ENCODE measurements at places on chromosomes 5 and 9.
A peak's percentile ranks its signal among the peaks of the same experiment; 100 is the strongest.

DNA sequence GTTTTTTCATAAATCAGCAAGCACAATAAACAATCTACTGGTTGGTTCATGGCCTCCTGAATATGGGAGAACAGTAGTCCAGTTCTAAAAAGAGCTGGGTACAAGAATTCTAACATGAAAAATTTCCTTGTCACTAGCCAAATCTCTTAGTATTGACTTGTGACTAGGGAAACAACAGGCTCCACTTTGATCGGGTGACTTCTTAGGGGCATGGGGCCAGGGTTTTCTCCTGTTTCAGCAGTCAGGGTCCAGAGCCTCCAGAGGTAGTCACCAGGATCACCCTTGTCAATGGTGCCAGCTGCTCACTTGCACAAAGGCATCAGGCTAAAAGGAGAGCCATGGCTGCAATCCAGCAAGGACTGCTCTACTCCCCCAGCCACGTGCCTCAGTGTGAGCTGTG, 38.1 kb downstream of the LPAR1 start:
- no peak for DNase-seq

DNA sequence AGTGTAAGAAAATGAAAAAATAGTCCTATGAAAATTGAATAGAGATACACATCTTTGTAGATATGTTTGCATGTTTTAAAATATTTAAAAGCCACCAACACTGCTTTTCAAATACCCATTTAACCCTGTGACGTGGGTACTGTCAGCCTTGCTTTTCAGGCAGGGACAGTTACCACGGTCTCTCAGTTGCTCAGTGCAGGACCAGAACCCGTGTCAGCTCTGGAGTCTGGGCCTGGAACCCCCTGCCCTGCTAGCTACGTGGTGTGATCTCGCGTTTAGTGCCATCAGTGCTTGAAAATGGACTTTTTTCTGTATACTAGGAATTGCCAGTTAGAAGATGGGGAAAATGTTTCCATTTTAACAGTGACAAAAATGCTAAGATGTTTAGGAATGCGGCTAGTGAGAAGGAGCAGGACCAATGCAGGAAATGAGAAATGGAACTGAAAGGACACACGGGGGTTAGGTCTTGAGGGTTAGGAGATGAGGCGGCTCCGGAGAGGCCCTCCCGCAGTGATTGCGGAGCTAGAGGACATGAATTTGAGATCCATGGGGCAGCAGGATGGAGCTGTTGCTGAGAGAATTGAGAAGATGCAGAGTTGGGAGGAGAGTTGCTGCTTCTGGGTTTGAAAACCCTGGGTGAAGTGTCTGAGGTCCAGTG, 13.7 kb downstream of the RNU6ATAC start:
- no peak for DNase-seq

DNA sequence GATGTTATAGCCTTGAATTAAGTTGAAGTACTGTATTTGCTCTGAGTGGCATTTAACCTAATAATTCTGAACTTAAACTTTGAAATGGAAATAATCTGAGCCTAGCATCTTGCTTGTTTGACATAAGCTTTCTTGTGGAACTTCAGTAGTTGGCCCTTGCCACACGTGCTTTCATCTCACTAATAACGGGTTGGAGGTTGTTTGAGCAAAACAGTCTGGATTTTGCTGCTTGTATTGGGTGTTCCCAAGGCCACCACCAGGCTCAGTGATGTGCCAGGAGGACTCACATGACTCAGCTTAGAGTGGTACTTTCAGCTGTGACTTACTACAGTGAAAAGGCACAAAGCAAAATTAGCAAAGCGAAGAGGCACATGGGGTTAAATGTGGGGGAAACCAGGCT, 35.7 kb downstream of the SECISBP2 start:
- DNase-seq: no peak

DNA sequence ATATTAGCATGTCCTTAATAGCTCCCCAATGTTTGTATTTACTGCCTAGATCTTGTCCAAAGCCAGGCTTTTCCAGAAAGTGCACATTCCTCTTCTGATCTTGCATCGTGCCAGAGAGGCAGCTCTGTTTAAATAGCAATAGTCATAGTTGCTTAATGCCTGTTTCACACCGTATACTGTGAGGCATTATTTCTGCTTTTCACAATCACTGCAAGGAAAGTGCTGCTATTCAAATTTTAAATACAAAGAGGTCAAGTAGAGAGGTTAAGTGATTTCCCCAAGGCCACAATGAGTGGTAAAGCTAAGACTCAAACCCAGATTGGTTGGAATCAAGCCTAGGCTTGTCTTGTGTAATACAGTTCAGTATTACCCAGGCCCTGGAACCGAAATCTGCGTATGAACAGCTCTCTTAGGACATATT, 153.6 kb downstream of the SNX18 start:
- DNase-seq: no peak

- no peak for DNase-seq
Measured at GRCh38 chr5:59485629-59486439, 407.7 kb downstream of the PDE4D start.

DNA sequence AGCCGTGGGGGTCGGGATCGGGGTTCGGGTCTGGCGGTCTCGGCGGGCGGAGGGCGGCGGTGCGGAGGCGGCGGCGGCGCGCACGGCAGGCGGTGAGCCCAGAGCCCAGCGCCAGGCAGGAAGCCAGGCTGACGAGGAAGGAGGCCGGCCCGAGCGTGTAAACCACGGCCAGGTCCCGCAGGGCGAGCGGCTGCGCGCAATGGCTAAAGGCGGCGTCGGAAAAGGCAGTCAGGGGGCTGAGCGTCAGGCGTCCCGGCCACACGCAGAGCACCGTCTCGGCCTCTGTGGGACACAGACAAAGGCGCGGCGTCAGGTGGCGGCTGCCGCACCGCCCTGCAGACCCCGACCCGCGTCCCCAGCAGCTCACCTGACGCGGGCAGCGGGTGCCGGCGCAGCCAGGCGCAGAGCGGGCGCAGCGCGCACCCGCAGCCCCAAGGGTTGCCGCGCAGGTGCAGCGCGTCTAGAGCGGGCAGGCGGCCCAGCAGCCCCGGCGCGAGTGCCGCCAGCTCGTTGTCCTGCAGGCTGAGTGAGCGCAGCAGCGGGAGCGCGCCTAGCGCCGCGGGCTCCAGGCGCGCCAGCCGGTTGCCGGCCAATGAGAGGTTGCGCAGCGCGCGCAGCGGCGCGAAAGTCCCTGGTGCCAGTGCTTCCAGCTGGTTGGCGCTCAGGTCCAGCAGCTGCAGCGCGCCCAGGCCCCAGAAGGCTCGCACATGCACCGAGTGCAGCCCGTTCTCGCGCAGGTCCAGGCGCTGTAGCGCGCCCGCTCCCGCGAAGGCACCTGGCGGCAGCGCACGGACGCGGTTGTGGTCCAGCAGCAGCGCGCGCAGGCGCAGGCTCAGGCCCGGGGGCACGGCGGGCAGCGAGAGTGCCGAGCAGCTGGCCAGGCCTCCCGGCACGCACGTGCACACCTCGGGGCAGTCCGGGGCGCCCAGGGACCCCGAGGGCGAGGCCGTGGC, 671 bp downstream of the LRRC26 start:
- no peak for DNase-seq

- DNase-seq: peak; percentile 63
Measured at GRCh38 chr5:175718401-175719108, 60.7 kb downstream of the HRH2 start.

GRCh38 chr9:35605351-35606137, 482 bp downstream of the TESK1 start:
- DNase-seq: peak; percentile 24

- DNase-seq: no peak
Measured at GRCh38 chr5:77590347-77590746, 48.2 kb downstream of the OTP start.

DNA sequence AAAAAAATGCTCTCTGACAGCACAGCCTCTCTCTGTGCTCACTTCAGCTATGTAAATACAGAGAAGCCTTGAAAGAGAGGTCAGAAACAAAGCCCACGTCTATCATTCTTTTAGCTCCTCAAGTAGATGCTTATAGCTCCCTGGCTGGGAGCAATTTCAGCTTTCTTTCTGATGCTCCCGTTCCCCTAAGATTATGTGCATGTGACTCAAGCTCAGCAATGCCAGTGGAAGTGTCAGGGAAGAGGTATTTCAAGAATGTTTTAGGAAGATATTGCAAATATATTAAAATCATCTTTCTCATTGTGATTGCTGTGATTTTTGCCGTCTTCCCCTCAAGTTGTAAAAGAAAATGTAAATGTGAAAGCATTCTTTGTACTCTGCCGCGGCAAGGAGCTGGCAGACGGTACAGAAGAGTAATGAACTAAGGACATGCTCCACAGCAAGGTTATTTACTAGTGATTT, 1353.7 kb upstream of the ACO1 start:
- DNase-seq: no peak

- no peak for DNase-seq
Measured at GRCh38 chr5:141793403-141793802, 84.8 kb downstream of the PCDH1 start.

DNA sequence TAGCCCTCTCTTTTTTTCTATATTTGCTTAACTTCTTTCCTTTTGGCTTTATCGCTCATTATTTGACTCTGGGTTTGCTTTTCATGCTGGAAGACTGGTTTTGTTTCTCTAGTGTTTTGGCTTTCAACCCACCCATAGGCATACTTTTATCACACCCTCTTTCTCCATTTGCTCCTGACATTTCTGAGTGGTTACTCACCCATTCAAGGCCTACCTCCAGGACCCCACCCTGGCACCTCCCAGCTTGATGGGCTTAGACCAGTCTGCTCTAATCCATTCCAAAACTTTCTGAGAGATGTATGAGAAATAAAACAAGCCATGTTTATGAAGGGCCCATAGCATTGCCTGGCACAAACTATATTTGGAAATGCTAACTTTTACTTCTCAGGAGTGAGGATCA, 18.1 kb downstream of the C6 start:
- DNase-seq: no peak

GRCh38 chr5:119275601-119276173, 80.1 kb upstream of the TNFAIP8 start:
- no peak for DNase-seq

GRCh38 chr9:117359910-117360309, 54.9 kb downstream of the ASTN2 start:
- DNase-seq: no peak

DNA sequence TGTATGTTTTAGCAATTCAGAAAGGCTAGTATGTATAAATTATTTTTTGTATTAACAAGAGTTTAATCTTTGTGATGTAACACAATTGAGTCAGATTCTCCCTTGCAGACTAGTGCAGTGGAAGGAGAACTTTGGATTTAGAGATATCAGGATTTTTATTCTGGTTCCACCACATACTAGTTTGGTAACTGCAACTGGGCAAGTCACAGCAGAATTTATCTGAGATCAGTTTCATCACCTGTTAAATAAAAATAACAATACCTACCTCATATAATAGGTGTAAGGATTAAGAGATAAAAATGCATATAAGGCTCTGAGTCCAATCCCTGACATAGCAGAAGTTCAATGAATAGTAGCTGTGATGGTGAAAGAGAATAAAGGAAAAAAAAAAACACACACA, 34.0 kb upstream of the ZNF462 start:
- no peak for DNase-seq

DNA sequence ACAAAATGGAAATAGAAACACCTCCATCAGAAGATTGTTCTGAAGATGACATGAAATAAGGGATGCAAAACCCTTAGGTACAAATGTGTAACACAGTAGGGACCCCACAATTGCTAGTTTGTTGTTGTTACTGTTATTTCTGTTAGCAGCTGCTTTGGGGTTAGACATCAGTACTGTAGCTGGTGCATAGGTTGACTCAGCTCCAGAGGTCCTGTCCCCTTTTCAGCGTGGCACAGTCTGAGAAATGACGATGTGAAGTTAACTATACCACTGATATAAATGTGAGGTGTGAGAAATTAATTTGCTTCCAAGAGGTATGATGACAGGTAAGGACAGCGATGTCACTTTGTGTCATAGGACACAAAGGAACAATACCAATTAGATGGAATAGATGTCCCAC, 384.6 kb upstream of the KLF4 start:
- DNase-seq: no peak

DNA sequence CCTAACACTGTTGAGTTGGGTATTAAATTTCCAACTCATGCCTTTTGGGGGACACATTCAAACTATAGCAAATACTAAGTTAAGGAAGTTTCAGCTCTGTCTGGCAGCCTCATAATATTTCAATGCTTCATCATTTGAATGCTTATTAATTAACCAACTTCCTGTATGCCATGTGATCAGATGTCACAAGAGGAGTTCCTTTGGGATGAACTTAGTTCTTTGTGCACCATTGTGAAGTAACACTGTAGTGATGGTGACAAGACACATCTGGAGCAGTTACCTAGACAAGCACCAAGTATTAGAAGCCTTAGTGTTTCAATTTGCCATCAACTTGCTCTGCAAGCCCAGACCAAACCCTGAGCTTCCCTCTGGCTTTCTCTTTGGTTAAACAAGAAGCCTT, 90.7 kb upstream of the IL12B start:
- no peak for DNase-seq

All from CD4-positive, alpha-beta T cell treated with Interleukin-2 at 100 ng/mL for 4 hours (primary cell).